ENCODE measurements at places on chromosomes 7 and 10.
A peak's percentile ranks its signal among the peaks of the same experiment; 100 is the strongest.

DNA sequence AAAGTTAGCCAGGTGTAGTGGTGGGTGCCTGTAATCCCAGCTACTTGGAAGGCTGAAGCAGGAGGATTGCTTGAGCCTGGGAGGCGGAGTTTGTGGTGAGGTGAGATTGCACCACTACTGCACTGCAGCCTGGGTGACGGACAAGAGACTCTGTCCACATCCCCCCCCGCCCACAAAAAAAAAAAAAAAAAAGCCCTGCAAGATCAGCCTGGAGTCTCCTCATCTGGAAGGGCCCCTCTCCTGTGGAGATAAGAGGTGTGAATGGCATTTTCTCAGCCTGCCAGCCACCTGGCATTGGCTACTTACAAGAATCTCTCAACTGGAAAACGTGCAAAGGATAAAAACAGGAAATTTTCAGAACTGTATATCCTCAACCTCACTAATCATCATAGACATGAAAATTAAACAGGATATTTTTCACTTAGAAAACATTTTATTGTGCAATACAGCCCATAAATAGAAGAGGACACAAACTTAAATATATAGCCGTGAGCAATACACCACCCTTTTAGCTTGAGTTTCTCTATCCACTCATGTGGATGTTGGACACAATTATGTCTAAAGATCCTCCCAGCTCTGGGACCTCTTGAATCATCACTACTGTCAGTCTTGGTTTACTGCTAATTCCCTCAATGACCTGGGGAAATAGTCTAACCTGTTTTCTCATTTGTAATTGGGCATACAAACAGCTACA, 11.3 kb upstream of the TSPAN15 start:
- DNase-seq = no peak

DNA sequence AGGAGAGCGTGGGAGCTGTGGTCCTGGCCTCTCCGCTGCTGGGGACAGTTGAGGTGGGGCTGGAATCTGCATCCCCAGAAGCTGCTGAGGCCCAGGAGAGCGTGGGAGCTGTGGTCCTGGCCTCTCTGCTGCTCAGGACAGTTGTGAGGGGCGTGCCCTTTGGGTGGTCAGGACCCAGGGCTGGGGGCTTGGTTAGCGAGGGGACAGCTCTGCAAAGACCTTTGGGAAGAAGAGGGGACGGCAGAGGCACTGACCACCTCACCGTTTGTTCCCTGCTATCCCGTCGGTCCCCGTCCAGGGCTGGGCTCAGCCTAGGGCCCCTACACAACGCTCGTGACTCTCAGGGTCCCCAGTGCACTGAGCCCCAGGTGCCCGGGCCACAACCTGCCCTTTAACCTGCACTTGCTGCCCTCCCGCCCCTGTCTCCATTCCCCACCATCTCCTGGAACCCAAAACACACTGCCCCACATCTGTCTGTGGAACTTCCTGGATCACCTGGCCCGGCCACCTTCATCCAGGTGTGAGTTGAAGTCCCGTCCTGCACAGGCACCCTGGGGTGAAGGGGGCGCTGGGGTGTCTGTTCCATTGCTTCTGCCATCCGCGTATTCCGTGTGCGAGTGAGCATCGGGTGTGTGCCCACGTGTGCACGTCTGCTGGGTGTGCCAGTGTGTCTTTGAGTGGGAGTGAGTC, 14.1 kb downstream of the FOXL3 start:
- DNase-seq = no peak

- DNase-seq = no peak
Observed at GRCh38 chr10:69649786-69650550, 19.9 kb downstream of the FAM241B start.

GRCh38 chr10:103933557-103934121, 15.7 kb upstream of the STN1 start:
- no peak for DNase-seq

DNA sequence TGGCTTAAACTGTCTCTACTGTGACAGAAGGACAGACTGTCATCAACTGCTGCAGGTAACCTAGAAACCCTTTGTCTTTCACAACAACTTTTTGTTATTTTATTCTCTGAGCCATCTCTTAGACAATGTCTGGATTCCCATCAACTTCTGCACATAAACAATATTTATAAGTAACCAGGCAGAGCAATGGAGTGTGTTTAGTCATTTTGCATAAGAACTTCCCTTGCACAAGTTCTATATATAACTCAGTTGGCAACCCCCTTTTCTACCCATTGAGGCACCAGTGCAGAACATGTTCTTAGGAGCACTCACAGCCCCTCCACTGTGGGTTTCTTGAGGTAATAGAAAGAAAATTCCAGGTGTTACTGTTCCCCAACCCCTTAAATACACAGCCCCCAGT, 65.0 kb upstream of the IL6 start:
- DNase-seq = no peak

DNA sequence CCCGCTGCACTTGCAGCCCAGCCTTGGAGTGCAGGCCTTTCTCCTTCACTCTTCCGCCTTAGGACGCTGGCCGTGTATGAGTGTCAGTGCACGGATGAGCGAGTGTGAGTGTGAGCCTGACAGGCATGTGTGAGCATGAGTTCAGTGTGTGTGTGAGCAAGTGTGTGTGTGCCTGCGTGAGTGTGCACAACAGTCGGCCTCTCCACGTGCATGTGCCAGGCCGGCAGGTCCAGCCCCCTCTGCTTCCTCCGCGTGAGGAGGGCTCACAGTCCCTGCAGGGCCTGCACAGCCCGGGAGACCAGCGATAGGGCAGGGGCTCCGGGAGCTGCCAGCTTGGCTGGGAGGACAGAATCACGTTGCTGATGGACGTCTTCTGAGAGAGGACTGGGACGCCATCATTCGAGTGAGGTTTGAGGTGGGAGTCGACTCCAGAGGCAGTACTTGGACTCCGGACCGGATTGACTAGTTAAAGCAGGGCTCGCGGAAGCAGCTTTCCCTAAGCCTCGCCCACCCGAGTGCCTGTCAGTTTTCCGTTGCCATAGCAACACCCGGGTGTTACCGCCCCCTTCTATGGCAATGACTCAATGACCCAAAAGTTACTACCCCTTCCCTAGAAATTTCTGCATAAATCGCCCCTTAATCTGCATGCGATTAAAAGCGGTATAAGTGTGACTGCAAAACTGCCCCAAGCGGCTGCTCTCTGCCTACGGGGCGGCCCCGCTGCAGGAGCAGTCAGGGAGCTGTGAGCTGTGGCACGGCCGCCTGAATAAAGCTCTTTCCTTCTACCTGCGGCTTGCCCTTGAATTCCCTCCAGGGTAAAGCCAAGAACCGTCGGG, 19.6 kb upstream of the CFAP46 start:
- DNase-seq = peak; percentile 54

- no peak for DNase-seq
Observed at GRCh38 chr10:131656431-131656841, 244.4 kb upstream of the PPP2R2D start.

- no peak for DNase-seq
Observed at GRCh38 chr10:79065091-79065551, 3.6 kb upstream of the ZMIZ1 start.

DNA sequence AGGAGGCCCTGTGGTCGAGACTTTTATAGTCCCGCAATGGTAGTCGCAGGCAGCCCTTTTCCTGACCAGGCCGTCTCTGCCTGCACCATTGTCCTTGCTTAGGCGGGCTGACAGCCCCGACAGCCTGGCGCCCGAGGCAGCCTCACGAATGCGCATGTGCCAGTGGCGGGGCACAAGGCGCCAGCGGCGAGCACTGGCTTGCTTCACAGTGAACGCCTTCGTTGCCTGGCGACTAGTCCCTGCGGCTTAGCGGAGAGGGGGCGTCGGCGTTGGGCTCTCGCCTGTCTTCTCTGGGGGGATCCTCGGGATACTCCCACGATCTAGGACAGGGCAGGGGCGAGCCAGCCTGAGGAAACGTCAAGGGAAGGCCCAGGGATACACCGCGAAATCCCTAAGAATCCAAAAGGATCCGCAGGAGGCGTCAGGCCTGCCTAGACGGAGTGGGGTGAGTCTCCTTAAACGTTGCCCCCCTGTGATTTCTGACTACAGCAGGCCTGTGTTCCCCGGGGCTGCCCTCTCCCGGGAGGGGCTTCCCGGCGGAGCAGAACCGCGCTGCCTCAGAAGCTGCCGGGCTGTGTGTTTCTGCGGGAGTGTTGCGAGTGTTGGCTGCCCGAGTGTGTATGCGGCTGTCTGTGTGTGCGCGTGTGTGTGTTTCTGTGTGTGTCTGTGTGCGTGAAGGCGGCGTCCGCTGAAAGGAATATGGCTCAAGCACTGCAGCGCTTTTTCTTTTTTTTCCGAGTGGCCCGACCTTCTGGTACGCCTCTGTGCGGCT, 20.5 kb upstream of the ZNF273 start:
- DNase-seq = no peak

- DNase-seq = no peak
Observed at GRCh38 chr7:141586878-141587277, 35.7 kb downstream of the AGK start.

GRCh38 chr10:110600487-110601101, 33.1 kb downstream of the SMC3 start:
- DNase-seq = peak; percentile 24

DNA sequence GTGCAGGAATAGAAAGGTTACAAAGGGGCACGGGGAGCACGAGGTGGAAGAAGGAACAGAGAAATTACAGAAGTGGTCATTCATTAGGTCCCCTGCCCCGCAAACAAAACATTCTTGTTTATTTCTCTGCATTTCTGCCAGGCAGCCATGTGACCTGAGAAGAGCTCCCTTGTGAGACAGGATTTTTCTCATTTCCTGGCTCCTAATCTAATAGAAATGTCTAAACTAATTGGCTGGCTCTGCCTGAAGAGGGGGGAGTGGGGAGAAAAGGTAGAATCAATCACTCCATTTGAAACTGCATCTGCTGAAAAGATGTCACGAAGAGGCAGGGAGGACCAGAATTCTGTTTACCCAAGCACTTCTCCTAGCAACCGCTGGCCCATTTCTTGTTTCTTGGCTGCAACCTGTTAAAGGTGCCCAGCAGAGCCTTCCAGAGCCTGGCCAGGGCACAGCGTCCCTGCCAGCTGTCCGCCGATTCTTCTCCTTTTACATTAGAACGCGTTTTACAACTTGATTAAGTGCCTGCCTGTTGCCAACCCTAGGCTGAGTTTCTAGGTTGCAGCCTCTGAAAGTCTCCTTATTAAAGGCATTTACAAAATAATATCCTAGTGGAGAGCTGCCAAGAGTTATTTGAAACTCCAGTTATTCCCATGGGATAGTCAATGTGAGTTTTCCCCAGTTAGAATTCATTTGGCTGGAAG, 1227.6 kb downstream of the TYW1 start:
- no peak for DNase-seq

DNA sequence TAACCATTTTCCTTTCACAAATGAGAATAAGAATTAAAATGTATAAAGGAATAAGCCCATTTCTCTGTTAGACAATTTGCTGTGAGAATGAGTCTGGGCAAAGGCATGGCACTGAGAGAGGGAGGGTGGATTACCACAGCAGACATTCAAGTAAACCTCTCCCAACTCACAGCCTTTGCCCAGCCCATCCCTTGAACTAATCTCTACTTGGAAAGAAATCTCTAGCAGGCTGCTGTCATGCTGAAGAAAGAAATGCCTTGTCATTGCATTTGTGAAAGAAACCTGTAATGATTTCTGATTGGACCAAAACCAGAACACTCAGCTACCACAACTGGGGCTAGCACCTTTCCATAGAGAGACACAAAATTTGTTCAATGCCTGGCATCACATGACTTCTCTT, 39.2 kb downstream of the CH25H start:
- no peak for DNase-seq

All from activated T-helper 1 cell treated with anti-CD3 and anti-CD28 coated beads, Interleukin-12 subunit alpha, Interleukin-12 subunit beta, Interleukin-2, Interleukin-4 antibody, amounts not matched to agents 30 ng/mL and 10 ng/mL and 1 ng/mL, durations not matched to agents 14 hours and 24 hours and 36 hours (primary cell).